Activated CD4-positive, alpha-beta T cell treated with anti-CD3 and anti-CD28 coated beads for 4 hours (primary cell): ENCODE measurements at places on chromosomes 3 and 15.

GRCh38 chr15:52350423-52350822 lies 54.8 kb upstream of the MYO5C start:
- no peak for DNase-seq

GRCh38 chr3:142276781-142277180 lies 51.4 kb upstream of the GK5 start:
- DNase-seq: no peak

DNA sequence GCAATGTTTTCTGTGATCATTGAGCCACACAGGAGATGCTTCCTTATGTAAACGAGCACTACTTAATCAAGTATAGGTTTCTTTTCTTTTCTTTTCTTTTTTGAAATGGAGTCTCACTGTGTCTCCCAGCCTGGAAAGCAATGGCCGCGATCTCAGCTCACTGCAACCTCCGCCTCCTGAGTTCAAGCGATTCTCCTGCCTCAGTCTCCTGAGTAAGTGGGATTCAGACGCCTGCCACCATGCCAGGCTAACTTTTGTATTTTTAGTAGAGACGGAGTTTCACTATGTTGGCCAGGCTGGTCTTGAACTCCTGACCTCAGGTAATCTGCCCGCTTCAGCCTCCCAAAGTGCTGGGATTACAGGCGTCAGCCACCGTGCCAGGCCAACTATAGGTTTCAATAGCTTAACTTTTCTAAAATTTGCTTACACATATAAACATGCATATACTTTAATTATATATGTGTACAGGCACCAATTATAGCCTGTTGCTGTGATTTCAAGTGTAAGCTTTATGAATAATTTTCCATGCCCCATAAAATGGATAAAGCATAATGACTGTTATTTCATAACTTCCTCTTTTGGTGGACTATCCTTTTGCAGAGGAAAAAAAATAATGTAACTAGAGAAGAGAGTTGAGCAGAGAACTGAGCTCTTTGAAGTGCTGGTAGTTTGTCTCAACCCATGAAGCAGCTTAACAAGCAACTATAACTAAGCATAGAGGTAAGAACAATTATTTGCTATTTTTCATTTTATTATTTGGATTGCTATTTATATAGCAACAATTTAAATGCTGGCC lies 24.8 kb upstream of the MBNL1 start:
- DNase-seq: no peak

- DNase-seq: no peak
Observed at GRCh38 chr3:11195721-11196332, 41.5 kb downstream of the HRH1 start.

DNA sequence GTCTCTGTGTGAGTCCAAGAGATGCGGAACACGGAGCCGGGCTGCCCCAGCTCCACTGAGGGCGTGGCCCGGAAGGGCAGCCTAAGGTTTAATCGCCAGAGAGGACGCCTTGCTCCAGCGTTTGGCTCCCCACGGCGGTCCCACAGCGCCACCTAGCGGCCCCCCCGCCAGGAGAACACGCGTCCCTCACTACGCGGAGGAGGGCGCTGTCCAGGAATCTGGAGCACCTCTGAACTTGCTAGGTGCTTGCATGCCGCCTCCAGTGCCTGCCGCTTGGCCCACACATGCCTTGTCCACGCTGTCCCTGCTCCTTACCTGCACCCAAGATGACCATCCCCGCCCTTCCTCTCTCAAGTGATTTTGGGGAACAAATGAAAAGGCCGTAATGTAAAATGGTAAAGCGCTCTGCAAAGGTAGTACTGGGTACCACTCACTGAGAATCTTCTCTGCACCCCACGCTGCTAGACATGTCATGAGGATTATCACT lies 14.4 kb upstream of the MRPS22 start:
- DNase-seq: peak; percentile 79

DNA sequence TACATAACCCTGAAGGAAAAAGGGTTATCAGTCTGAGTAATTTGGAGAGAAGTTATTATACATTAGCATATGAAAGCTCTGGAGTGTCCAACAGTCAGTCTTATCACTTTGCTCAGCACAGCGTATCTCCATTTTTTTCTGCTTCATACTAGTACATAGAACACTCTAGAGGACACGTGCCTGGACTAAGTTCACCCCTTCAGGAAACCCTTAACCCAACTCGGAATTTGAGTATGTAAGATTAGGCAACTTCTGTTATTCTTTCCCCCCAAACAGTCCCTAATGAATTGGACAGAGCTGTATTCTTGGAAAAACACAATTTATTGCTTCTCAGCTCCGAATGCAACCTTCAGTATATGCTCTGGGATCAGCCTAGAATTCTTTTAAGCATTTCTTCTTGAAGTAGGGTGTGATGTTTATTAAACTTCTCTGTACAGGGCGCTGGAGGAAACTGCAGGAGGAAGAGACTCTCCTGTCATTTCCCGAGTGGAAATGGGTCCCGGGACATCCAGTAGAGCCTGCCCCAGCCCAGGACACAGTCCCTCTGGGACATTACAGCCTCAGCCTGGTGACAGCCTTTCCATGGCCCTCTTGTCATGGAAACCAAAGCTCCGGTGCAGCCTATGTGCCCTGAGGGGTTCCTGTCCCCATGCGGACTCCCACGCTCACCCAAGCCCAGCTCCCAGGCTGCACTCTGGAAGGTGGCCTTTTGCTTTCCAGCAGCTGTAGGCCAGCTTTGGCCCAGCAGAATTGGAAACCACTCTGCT lies 37.3 kb upstream of the CMTM8 start:
- no peak for DNase-seq

DNA sequence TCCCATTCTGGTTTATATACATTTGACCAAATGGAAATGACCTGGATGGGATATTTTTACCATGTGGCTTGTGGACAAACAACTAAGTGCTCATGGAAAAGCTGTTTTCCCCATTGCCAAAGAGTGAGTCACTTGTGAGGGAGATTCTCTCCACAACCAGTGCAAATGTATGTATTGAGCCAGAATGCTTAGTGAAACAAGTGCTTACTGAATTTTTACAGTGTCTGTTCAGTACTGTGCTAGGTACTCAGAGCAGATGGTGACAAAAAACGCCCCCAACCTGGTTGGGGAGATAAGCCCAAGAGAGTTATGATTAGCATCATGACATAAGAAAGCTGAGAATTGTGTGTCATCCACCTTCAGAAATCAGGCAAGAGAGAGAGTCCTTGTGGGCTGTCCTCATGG lies 2.3 kb downstream of the CHP1 start:
- DNase-seq: no peak

- DNase-seq: no peak
Observed at GRCh38 chr15:90154861-90155626, 46.1 kb upstream of the SEMA4B start.
